MCF 10A (cell line): ENCODE measurements at places on chromosomes 11 and 22.

DNA sequence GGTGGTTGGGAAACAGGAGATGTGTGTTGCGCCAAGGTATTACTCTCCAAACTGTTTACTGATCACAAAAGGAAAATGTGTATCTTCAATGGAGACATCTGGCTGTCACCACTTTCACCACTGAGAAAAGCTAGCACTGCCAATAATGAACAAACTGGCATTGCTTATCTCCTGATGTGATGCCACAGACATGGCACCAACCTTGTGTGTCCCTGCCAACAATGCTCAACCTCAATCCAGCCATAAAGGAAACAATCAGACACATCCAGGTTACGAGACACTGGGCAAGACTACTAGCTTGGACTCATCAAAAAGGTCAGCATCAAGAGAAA is 28.1 kb downstream of the GNB1L start:
- peaks cover 23% of the 10 kb centered on the region for H3K4me1 ChIP-seq
- H3K27me3 ChIP-seq: no peaks in the 10 kb centered on the region
- no peak overlapping the region for H3K27ac ChIP-seq
- DNase-seq: no peak
- H3K36me3 ChIP-seq: no peaks in the 10 kb centered on the region

DNA sequence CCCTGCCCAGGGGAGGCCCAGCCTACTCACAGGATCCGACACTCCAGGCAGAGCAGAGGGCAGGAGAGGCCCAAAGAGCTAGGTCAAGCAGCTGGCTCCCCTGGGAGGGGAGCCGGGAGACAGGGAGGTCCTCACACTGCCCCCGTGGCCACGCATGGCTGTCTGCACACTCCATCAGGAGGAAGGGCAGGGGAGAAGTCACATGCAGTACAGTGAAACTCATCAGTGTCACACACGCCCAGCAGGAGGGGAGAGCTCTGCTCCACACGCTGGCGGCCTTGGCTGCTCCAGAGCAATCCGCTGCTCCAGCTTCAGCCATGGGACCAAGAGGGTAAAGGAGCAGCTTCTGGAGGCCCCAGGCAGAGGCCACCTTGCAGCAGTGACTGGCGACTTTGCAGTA is 14.3 kb downstream of the TCIRG1 start:
- no peaks in the 10 kb centered on the region for H3K27me3 ChIP-seq
- no peak overlapping the region for H3K4me3 ChIP-seq
- peaks cover 10% of the 10 kb centered on the region for H3K36me3 ChIP-seq
- H3K27ac ChIP-seq: no peak overlapping the region
- DNase-seq: no peak

DNA sequence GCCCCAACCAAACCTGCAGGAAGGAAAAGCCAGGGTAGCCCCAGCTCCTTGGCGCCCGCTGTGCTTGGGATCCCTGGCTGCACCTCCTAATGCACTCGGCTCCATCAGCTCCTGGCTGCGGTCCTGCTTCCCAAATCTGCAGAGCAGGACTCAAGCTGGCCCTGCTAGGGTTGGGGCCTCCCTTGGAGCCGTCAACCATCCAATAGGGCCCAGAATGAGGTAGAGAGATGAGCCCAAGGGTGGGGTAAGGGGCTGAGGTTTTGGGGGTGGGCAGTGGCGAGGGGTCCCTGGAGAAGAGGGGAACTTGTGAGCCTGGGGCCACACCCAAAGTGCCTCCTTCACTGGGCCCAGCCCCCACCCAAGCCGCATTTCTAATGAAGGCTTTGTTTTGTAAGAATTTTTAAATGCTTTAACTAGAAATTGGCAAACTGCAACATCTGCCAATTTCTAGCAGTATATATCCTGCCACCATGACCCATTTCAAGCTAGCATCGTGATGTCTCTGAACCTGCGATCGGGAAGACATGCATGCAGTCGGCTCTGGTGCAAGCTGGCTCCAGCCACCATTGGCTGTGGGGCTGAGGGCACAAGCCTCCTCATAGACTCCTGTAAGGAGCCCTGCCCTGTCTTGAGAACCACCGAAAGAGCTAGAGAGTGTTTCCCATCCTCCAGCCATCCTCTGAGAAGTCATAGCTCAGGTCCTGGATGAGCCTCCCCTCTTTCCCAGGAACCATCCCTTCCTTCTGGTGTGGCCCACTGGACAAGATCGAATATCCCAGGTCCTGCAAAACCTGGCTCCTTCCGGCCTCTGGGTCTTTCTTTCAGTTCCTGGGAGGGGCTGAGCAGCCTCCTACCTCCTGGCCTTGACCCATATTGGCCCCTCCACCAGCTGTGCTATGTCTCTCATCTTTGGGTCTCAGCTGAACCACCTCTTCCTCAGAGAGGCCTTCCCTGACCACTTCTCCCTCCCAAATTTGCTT is 15.5 kb downstream of the C1QTNF6 start:
- H3K27me3 ChIP-seq: peaks cover 23% of the 10 kb centered on the region
- H3K36me3 ChIP-seq: no peaks in the 10 kb centered on the region
- DNase-seq: no peak
- no peak overlapping the region for H3K27ac ChIP-seq
- H3K4me3 ChIP-seq: no peak overlapping the region

DNA sequence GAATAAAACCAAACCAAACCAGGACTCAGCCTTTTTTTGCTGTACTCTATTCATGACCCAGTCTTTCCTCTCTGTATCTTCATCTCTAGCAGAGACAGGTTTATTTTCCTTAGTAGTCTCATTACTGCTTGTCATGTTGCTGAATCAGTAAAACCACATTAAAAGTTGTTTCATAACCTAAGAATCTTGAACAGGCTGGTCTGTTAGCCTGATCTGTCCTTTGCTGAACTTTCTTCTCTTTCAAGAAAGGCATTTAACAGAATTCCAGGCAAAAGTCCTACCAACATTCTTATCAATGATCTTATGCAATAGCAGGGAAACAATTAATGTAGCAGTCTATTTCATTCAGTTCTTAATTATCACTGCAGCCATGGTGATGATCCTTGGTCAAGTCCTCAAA is 197.7 kb downstream of the CASP12 start:
- no peaks in the 10 kb centered on the region for H3K27me3 ChIP-seq
- peaks cover 4% of the 10 kb centered on the region for H3K4me1 ChIP-seq
- H3K4me3 ChIP-seq: no peak overlapping the region
- H3K36me3 ChIP-seq: no peaks in the 10 kb centered on the region
- DNase-seq: no peak

- peak overlapping the region; percentile 17 for H3K27ac ChIP-seq
- no peak for DNase-seq
- no peaks in the 10 kb centered on the region for H3K36me3 ChIP-seq
- peaks cover 47% of the 10 kb centered on the region for H3K4me1 ChIP-seq
- no peaks in the 10 kb centered on the region for H3K27me3 ChIP-seq
- no peak overlapping the region for H3K4me3 ChIP-seq
Observed at GRCh38 chr11:111633248-111633647, 31.0 kb downstream of the SIK2 start.

DNA sequence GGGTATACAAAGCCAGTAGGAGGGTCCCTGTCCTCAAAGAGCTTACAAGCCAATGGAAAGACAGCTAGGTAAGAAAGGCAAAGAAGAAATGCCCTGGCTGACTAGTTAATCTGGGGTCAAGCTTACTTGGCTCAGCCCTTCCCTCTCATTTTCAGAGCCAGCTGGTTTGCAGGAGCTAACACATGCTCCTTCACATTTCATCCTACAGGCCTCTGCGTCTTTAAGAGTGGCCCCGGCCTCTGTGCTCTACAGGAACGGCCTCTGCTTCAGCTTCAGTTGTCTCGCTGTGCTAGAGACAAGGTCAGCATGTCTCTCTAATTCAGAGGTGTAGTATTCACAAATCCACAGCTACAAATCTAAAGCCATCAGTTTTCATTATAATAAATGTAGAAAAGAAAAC is 15.2 kb downstream of the ALKBH8 start:
- peaks cover 55% of the 10 kb centered on the region for H3K36me3 ChIP-seq
- no peak for DNase-seq
- H3K4me1 ChIP-seq: peaks cover 4% of the 10 kb centered on the region
- H3K27ac ChIP-seq: no peak overlapping the region

GRCh38 chr11:124198897-124199296 is 15.8 kb downstream of the OR10D3 start:
- DNase-seq: no peak
- H3K27ac ChIP-seq: no peak overlapping the region
- H3K36me3 ChIP-seq: no peaks in the 10 kb centered on the region
- H3K4me3 ChIP-seq: no peak overlapping the region
- peaks cover 16% of the 10 kb centered on the region for H3K27me3 ChIP-seq
- H3K4me1 ChIP-seq: peaks cover under 1% of the 10 kb centered on the region

DNA sequence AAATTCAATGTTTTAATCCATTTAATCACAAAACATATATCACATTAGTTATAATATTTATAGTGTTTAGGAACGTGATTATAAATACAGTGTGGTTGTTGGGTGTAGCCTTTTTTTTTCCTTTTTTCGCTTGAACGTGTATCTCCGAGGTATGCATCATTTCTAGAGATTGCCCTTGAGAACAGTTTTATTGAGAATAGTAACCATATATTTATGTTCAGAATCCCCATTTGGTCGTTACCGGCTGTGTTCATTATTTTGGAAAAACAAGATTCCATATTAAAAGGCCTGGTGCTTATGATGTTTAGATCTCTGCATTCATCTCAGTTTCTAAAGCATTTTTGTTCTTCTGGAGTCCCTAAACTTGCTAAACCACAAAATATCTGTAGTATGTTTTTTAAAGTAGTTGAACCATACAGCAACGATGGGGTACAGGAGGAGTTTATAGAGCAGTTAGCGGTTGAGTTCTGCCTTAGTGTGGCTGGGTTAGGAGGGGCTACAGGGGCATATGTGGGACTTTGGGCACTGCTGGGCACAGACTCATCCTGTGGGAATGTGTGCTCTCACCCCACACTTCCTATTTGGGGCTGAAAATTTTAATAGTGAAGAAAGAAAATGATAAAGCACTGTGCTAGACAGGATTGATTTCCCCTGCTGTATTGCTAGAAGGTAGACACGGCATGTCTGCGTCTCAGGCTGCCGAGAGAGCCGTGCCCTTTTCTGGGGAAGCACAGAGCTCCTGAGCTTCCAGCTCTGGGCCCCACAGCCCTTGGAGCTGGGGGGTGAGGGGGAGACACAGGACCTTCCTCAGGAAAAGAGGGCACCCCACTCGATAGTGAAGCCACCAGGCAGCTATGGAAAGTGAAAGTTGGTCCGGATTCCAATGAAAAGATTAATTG is 81.5 kb upstream of the PPARA start:
- H3K36me3 ChIP-seq: peaks cover 53% of the 10 kb centered on the region
- H3K27ac ChIP-seq: peak overlapping the region; percentile 100

- peak overlapping the region; percentile 94 for H3K27ac ChIP-seq
- H3K36me3 ChIP-seq: peaks cover 46% of the 10 kb centered on the region
- H3K4me3 ChIP-seq: peak overlapping the region; percentile 91
- no peaks in the 10 kb centered on the region for H3K27me3 ChIP-seq
Observed at GRCh38 chr22:36386351-36386899, 1.3 kb downstream of the MYH9 start.
